ENCODE measurements at places on chromosomes 11 and 22. TPM values are rescaled to one million over a fixed set of nuclear protein-coding genes. Genes with fewer than 3 reads are reported as not detected.

DNA sequence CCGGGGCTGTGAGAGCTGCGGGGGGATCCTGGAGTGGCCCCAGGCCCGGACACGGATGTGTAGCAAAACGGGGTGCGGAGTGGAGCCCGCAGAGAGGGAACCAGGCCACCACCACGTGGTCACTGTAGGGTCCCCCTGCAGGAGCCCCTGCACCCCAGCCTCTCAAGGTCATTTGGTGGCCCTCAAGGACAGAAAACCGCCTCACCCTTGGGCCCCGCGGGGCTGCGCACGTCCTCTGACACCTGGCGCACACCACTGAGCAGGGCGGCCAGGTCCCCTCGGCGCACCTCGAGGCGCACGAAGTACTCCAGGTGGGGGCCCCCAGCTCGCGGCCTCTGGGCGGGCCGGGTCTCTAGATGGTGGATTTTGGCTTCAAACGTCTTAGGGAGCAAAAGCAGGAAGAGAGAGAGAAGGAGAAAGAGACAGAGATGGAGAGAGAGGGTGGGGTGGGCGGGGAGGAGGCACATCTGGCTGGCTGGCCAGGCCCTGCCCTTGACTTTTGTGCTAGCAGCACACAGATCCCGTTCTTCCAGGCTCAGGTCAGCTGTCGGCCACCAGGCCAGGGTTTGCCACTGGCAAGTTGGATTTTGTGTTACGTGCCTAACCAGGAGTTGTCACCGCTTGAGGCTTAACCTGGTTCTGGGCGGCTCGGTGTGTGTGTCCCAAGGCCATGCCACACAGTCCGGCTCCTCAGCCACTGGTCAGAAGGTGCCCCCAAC, 3.2 kb downstream of the TH start:
- DNase-seq, result no peak

GRCh38 chr11:69099180-69099579, 50.4 kb downstream of the TPCN2 start:
- DNase-seq, result no peak

DNA sequence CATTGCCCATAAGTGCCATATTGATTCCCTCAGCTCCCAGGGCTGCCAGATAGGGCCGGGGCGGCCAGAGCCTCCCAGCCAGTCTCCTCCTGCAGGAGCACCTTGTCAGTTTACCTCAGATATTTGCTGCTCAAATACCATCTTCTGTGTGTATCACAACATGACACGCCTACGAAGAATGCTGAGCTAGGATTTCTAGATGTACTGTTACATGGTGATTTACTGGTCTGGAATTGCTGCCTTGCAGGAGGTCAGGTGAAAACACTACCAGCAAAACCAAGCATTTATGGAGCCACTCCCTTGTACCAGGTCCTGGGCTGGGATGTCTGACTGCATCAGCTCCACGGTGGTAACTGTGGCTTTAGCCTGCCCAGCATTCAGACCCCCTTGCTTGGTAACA, 11.8 kb downstream of the MICAL3 start:
- DNase-seq, result no peak

Gene MRGPRF
- total RNA-seq, result not detected

Gene STK33
- 1.4 TPM for total RNA-seq

Gene OR51B5
- not detected for total RNA-seq

Gene CBLIF
- not detected for total RNA-seq

- no peak for DNase-seq
Measured at GRCh38 chr11:100883830-100884229, 196.7 kb downstream of the ARHGAP42 start.

DNA sequence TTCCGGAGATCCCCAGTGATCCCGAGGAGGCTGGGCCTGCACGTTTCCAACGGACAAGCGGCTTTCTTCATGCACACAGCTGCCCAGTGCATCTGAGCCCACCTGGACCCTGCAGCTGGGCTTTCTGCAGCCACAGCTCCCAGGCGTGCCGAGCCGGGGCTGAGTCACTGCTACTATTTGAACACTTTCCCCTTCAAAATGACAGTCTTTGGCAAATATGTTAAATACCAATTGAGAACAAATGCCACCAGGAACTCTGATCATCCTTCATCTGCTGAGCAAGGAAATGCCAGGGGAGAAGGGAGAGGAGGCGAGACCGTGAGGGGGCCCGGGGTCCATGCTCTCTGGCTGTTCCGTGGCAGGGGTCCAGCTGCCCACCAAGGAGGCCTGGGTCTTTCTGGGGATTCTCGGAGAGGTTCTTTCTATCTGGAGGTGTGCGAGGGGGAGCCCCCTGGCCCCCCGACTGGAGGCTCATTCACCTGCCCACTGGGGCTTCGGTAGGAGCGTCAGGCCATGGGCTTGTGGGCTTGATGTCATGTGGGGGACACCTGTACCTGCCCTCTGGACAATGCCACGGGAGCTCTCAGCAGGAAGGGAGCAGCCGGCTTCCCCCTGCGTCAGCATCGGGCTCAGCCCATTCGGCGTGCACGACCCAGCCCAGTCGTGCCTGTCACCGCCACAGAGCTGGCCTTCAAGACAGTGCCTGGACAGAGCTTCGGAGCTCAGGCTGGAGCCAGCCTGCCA, 159.6 kb downstream of the CTTN start:
- no peak for DNase-seq

Gene A4GALT
- not detected for total RNA-seq

Gene WBP2NL
- total RNA-seq, result 0.54 TPM

GRCh38 chr11:45089251-45089650, 57.2 kb upstream of the PRDM11 start:
- DNase-seq, result no peak

DNA sequence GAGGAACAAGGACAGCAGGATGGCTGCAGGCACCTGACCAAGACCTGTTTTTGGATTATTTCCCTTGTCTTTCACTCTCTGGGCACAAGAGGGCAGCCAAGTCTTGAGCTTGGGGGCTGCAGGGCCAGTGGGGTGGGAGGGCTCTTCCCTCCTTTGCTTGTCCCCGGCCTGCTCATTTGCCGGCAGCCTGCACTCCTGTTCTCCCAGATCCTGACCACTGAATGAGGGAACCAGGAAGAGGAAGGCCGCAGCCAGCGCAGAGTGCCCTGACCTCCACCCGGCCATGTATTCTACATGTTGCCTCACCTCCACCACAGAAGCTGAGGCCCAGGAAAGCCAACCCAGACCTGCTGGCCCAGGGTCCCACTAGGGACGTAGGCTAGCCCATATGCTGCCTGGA, 15.5 kb upstream of the NNMT start:
- DNase-seq, result peak; percentile 41

Gene BIRC3
- total RNA-seq, result 99.2 TPM

DNA sequence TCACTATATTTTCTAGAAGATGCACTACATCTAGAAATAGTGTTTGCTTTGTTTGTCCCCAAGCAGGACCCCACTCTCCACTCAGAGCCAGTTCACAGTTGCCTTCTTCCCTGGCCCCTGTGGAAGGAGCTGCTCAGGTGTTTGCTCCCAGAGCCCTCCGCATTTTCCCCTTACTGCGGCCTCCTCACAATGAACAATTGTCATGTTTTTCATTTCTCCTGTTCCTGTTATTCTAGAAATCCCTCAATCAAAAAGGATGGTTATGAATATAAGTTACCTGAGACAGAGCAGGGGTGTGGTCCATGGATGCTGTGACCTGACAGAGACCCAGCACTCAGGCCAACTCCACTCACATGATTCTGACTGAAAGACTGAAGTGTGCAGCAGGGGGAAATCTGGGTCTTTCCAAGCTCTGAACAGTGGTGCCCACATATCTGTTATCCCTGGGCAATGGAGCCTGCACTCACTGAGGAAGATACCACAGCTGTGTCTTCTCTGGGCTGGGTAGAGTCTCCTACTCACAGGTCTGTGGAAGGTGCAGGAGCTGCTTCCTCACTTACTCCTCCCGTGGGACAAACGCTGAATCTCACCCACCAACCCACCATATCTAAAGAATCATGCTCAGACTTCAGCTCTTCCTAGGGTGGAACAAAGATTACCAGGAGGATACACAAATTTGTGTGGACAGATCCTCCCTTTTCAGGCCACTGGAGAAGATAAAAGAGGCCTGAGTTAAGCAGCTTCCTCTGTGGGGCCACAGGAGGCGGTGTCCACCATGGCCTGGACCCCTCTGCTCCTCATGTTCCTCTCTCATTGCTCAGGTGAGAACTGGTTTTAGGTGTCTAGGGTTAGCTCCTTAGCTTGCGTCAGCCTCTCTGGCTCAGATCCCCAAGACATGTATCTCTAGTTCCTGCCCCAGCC, 87.1 kb upstream of the TOP3B start:
- no peak for DNase-seq

DNA sequence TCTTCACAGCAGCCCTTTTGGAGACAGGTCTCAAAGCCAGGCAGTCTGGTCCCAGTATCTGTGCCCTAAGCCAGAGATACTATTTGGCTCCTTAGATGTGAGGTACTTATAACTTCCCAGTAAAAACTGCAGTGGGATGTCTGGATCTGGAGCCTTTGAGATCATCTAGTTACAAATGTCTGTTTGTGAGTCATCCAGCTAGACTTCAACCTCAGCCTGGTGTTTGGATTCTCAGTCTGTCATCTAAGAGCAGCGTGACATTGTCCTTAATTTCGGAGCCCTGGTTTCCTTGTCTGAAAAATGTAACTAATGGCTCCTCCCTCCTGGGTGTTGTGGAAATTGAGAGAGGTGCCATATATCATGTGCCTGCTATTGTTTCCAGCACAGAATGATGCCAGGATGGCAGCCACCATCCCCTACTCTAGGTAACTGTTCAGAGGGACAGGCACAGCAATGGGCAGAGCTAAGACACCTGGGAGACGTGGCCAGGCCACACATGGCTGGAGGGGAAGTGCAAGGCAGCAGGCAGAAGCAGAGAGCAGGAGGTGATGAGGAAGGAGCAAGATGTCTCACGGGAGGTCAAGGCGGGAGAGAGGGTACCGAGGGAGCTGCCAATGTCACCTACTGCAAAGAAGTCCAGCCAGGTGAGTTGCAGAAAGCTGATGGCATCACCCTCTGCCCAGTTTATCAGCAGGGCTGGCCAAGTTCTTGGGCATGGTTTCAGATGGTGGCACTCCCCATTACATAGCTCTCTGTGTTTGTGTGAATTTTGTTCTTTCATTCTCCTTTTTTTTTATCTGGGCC, 20.6 kb upstream of the ST3GAL4 start:
- no peak for DNase-seq

GRCh38 chr11:94897330-94897768, 76.0 kb downstream of the CWC15 start:
- DNase-seq, result peak; percentile 62

DNA sequence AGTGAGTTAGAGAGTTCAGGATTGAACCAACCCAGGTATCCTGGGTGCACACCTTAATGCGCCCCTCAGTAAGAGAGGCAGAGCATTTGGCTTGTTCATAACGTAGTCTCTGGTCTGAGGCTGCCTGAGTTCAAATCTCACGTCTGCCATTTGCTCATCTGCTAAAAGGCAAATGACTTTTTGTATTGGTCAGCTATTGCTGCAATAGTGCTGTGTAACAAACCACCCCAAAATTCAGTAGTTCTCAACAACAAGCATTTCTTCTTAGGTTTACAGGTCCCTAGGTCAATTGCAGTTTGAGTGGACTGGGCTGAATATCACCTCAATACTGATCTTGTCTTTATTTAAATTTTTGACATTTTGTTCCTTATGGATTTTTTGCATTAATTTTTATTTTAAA, 18.1 kb downstream of the RASD2 start:
- no peak for DNase-seq

Gene DNAJB13
- total RNA-seq, result 0.37 TPM

DNA sequence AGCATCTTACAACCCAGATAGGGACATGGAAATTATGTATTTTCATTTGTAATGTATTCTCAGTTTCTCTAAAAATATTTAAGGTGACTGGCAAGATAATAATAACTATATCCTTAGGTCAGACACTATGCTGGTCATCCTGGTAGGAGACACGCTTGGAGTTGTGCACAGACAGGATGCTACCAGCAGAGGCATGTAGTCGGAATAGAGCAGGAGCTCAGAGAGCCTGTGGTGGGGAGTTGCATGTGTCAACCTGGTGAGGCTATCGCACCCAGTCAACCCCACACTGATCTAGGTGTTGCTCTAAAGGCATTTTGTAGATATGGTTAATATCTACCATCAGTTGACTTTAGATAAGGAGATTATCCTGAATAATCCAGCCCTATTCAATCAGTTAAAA, 318.5 kb downstream of the MIAT start:
- no peak for DNase-seq

Gene BEST1
- total RNA-seq, result 0.37 TPM

Gene NAALAD2
- not detected for total RNA-seq

GRCh38 chr11:125378571-125378970, 117.5 kb downstream of the FEZ1 start:
- no peak for DNase-seq

Gene MAJIN
- 1.6 TPM for total RNA-seq

GRCh38 chr11:35162745-35163144, 23.8 kb downstream of the CD44 start:
- DNase-seq, result no peak

GRCh38 chr11:27873664-27874063, 173.4 kb upstream of the BDNF start:
- no peak for DNase-seq

DNA sequence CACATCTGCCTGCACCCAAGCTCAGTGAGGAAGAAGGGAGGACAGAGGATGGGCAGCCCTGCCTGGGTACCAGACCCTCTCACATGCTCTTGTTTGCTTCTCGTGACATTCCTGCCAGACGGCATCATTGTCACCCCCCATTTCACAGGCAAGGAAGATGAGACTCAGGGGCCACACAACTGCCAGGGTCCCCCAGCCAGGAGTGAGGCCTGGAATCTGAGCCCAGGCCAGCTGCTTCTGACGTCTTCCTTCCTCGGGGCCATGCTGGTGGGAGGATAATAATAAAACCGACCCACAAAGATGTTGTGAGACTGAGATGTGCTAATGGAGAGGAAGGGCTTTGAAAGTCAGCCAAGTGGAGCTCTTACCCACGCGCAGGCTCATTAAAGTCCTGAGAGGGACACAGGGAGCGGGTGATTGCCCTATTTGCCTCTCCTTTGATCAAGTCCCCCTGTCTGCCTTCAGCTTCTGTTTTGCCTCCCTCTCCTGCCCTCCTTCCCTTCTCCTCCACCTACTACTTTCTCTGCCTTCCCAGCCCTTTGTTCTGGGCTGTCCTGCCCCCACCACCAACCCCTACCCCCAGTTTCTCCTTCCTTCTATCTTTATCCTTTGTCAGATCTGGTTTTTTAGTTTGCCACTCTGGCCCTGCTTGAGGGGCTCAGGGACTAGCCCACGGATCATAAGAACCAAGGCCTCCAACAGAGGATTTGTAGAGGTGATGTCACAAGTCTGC, 62.7 kb downstream of the MCM5 start:
- no peak for DNase-seq

DNA sequence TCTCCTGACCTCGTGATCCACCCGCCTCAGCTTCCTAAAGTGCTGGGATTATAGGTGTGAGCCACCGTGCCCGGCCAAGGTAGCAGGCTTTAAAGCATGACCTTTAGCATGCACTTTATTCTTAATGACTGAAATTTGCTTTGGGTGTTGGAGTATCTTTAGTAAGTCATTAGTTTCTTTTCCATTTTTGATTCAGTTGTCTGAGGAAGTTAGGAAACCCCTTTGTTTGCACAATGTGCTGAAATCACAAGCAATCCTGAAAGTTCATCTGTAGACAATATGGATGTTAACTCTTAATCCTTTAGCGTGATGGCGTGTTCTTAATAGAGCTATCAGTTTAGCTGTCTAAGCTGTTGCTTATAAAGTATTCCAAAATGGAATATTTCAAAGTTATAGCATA, 16.8 kb downstream of the SDHD start:
- DNase-seq, result no peak

All from activated CD4-positive, alpha-beta T cell treated with anti-CD3 and anti-CD28 coated beads for 36 hours (primary cell).